Stimulated activated naive B cell treated with anti-CD40 and anti-IgM and Interleukin-4, amounts not matched to agents 10 μg/mL and 1 μg/mL and 100 μg/mL, for 72 hours (primary cell): ENCODE measurements at places on chromosomes 4 and X.

- DNase-seq, result no peak
Measured at GRCh38 chr4:25441519-25442117, 64.6 kb downstream of the ANAPC4 start.

GRCh38 chrX:136598631-136599030 is 49.3 kb upstream of the CD40LG start:
- no peak for DNase-seq

DNA sequence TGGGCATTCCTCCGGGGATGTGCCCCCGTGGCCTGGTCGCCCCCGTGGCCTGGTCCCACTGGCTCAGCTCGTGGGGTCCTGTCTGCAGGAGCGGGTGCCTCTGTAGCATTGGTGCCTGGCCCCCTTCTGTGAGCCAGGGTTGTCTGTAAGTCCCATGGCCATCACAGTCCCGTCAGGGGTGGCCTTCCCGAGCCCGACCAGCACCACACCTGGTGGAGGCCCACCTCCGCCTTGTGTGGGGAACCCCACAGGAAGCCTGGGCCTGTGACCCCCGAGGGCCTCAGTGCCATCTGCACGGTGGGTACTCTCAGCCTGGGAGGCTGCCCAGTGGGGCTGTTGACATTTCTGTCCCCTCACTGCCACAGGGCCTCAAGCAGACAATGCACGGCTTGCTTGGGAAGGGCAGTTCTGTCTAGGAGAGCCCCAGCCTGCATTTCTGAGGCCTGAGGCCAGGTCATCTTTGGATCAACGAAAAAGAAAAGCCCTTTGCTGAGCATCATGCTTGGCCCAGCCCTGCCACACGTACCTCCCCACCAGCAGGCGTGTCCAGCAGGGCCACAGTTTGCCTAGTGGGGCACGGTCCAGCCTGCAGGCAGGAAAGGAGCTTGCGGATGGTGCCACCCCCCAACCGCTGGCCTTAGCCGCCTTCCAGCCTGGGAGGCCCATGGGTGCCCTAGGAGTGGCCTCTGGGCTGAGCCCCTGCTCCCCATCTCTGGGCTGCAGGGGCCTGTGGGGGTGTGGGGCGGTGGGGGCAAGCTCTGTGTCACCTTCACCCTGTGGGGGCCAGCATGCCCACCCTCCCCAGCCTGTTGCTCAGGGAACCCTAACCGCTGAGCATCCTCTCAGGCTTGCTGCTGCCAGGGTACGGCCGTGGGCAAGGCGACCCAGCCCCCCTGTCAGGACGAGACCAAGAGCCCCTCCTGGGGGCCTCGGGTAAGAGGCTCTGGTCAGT is 23.2 kb downstream of the NKX1-1 start:
- DNase-seq, result no peak

DNA sequence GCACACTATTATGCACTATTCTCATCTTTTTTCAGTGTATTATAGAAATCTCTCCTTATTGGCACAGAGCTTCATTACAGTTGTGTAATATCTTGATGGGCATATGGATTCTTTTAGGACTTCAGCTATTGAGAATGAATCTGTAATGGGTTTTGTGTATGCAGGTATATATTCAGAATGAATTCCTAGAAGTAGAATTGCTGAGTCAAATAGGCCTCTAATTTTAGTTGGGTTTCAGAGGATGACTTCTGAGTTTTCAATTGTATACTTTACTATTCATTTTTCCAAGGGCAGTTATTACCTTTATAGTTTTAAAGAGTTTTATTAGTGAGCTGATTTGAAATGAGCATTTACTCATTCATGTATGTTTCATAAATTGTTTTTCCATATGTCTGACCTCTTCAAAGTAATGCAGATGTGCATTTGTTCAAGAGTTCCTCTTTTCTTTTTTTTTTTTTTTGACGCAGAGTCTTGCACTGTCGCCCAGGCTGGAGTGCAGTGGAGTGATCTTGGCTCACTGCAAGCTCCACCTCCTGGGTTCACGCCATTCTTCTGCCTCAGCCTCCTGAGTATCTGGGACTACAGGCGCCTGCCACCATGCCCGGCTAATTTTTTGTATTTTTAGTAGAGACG is 19.5 kb downstream of the CASP6 start:
- DNase-seq, result no peak

DNA sequence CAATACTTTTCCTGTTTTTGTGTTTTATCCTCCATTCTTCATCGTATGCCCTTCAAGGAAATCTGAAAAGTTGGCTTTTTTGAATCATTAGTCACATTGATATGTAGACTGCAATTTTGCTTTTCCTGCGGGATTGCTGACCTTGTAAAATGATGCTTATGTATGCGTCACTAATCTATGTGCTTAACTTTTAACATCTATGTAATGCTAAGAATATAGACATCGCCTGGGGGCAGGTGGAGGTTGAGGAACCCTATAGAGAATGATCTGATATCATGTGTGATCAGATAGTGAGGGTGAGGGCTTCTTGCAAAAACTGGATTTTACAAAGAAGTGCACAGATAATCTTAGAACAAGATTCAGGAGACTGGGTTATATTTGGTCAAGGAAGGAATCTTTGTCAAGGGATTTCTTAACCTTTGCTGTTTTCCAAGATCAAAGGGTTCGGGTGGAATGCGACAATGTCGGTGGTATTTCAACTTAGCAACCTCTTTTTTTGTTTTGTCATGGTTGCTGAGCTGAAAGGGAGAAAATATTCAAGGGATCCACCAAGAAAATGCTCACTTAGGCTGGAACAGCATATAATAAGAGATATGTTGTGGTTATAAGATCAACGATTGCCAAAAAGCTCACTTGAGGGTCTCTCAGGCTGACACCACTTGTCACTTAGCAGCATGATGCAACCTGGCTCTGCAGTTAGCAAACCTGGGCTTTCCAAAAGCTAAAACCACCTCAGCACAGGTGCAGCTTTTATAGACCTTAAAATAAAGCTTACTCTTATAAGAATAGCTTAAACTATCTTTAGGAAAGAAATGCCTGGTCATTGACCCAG is 70.6 kb upstream of the PUDP start:
- DNase-seq, result no peak

DNA sequence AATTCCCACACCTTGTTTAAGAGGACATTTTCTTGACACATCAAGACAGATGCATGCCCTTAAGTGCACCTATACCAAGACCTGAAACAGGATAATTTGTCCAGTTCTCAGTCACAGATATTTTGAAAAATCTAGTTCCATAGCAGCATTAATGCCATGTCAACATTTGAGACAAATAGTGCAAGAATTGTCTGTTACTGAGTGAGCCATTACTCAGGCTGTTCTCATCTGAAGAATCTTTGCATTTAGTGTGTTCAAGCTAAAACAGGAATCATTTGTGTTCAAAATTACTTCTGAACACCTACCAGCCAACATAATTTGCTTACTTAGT is 354.9 kb downstream of the KCNIP4 start:
- DNase-seq, result no peak

- DNase-seq, result no peak
Measured at GRCh38 chr4:26152056-26152455, 168.8 kb upstream of the RBPJ start.

DNA sequence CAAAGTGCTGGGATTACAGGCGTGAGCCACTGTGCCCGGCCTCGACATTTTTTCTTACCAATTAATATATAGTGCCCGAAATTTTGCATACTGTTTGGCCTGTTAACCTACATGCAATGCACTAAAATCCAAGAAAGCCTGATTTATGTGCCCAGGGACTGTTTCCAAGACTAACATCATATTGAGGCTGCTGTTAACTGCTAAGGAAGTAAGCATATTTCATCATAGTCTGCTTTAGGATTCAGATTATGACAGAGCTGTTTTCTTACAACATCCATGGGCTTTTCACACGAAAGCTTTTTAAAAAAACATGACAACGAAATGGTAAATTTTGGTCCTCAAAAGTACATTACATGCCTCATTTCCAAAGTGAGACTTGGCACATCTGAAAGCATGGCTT is 84.4 kb downstream of the STOX2 start:
- DNase-seq, result no peak

DNA sequence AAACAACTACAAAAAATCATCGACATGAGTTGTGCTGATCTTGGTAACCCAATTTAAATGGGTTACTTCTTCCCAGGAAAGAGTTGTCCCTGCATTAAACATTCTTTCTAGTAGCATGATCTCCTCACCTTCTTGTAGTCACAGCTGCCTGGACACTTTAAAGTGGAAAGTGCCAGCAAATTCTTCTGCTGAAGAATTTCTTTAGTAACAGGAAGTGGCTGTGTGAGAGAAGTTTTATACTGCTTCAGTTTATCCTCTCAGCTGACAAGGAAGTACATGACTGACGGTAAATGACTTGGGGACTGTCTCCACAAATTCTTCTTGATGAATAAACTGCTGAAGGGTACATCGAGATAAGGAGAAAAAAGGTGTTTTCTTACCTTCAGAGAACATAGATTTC is 18.2 kb upstream of the TNIP3 start:
- DNase-seq, result no peak

DNA sequence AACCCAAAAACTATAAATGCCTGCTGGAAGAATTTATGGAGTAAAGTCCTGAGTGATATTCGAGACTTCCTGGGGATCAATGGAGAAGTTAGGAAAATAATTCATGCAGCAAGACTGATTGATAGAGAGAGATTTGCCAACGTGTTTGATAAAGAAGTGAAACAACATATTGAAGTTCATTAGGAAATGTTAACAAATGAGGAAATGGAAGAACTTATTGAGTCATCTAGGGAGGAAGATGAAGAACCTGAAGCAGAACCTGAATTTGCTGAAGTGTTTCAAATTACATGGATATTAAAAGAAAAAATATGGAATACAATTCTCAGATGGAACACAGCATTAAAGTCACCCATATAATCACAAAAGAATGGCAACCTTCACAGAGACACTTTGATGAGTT is 39.0 kb downstream of the DDX60 start:
- no peak for DNase-seq

- DNase-seq, result no peak
Measured at GRCh38 chr4:99437723-99438404, 2.7 kb upstream of the ADH7 start.

DNA sequence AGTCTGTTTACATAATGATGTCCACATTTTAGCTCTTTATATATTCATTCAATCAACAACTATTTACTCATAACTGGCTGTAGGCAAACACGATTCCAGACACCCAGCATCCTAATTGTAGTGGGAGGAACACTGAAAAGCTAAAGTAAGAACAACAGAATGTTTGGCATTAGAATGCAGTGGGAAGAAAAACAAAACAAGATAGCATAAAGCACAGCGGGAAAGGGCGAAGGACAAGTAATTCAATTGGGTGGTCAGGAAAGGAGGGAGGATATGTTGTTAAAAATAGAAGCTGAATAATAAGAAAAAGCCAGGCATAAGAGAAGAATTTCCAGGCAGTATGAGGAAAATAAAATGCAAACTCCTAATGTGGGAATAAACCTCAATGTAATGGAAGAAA is 189.5 kb upstream of the FAT4 start:
- no peak for DNase-seq

DNA sequence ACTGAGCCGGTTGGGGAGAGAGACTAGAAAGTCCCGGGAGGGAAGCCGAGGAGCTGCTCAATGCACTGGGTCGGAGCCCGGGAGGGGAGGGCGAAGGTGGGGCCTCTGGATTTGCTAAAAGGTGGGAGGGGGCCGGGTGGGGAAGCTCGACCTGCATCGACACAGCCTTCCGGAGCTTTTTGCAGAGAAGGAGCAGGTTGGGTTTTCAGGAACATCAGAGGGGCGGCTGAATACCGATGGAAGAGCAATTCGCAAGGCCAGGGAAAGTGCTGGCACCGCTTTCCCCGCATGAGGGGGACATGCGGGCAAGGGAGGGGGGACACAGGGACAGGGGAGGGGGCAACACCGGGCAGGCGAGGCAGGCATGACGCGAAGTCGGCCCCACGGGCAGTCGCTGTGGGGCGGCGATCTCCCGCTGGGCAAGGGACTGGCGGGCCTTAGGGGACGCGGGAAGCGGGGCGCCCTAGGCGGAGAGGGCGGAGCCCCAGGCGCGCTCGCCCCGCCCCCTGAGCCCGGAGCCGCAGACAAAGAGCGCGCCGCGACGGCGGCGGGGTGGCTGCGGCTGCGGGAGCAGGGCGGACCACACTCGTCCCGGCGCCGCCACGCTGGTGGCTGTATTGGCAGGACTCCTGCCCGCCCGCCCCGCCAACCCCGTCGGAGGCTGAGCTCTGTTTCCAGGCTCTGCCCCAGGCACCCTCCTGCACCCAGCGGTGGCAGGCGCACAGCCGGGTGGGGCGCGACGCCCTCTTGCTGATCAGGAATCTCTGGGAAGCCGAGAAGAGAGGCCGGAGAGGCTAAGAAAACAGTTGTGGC is 11.6 kb downstream of the PDZD4 start:
- no peak for DNase-seq

DNA sequence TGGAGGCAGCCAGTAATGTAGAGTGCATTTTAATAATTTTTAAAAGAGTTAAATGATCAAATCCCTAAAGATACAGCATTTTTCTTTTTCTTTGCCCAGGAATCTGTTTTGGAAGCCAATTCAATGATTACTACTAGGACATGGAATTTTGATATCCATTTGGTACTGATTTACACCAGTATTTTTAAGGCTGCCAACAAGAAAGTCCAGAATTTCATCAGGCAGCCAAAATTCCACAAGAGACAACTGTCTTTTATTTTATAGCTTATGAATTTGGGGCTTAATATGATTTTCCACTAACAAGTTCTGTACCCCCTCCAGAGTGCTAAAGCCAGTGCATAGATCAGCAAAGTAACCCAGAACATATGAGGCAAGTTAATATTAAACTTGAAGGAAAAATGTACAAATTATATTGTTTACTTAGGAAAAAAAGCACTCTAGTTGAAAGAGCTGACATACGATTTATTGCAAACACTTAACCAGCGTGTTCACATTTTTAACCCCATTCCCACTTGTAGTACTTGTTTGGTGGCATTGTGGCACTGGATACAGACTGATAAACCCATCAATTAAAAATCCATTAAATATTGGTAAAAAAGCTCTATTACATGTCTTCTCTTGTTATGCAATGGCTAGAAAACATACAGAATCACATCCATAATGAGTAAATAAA is 259.7 kb downstream of the DCHS2 start:
- no peak for DNase-seq

DNA sequence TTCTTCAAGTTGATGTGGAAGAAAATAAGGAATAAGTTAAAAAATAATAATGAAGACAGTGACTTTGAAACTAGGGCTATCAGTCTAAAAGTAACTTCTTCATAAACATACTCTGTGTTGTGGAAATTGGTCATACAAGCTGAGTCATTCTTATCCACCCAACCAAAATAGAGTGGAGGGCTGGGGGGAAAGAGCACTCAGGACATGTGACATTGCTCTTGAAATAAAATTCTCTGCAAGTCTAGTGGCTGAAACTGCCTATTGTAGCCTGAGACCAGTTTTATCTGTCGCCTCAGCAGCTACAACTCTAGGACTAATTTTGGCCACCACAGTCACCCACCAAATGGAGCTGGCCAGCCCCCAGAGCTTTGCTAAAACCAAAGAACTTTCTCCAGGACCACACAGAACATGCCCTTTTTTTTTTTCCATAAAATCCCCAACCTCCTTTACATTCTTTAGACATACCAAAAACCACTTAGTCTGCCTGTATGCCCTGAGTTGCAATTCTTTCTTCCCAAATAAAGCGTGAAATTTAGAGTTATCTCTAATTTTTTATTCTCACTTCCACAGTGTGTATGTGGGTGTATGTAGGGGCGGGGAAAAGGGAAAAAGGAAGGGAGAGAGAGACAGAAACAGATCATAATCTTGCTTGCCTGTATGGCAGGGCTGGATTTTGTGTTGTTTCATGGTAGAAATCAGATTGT is 23.0 kb upstream of the SLC25A4 start:
- DNase-seq, result no peak

GRCh38 chr4:125551466-125551865 is 236.7 kb downstream of the FAT4 start:
- no peak for DNase-seq
